ENCODE measurements at places on chromosomes 2 and 18.

- no peak for DNase-seq
These were observed 60.7 kb downstream of the ADI1 start for GRCh38 chr2:3458396-3459184.

GRCh38 chr2:231161877-231162329 lies 36.5 kb upstream of the ARMC9 start:
- no peak for DNase-seq

GRCh38 chr2:108555572-108555971 lies 21.3 kb downstream of the LIMS1 start:
- no peak for DNase-seq

- DNase-seq: no peak
These were observed 105.1 kb downstream of the SP3 start for GRCh38 chr2:173860082-173860481.

DNA sequence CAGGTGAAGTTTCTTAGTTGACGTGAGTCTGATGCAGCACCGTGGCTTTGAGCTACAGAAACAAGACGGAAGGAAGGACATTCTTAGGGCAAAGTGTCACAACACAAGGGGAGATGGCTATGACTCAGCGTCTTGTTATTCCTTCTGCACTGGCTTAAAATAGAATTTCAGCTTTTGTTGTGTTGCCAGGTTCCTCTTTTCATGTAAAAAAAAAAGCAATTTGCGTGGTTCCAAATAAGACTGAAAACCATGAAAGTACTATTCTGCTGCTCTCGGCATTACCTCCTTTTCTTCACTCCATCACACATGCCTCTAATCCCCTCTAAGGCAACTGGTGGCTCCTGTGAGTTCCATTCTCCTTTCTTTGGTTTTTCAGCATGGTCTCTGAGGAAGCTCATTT lies 150.1 kb downstream of the ANTXR1 start:
- no peak for DNase-seq

DNA sequence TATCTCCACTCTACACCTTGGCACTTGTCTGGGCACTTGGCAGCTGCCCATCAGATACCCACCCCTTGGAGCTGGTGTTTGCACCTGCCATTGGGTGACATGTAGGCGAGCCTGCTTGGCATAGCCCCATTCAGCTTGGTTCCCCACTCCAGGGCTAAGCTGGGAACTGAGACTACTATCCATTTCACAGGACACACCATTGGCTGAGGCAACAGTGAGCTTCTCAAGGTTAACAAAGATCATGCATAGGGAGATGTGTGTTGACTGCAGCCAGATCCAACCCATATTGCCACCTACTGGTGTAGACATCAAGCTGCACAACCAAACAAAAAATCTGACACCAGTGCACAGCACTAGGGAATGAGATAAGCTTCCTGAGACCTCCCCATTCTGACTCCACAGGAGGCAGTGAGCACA lies 1389.8 kb upstream of the TMEFF2 start:
- no peak for DNase-seq

- DNase-seq: no peak
These were observed 322.2 kb downstream of the ETAA1 start for GRCh38 chr2:67719351-67719750.

GRCh38 chr2:65357959-65358294 lies 74.5 kb downstream of the SPRED2 start:
- DNase-seq: no peak

DNA sequence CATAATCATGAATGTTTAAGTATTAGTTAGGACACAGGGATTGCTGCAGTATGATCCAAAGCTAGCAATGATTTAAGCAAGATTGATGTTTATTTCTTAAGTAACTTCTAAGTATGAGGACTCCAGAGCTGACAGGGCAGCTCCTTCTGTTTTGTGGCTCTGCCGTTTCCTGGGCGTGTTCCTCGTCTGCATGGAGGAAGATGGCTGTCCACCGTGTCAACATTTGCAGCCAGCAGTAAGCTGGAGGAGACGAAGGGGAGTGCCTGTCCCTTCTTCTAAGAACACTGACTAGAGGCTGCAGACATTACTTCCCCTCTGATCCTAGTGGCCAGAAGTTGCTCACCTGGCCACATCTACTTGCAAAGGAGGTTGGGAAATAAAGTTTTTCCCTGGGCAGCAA lies 144.1 kb downstream of the MYO1B start:
- DNase-seq: no peak

DNA sequence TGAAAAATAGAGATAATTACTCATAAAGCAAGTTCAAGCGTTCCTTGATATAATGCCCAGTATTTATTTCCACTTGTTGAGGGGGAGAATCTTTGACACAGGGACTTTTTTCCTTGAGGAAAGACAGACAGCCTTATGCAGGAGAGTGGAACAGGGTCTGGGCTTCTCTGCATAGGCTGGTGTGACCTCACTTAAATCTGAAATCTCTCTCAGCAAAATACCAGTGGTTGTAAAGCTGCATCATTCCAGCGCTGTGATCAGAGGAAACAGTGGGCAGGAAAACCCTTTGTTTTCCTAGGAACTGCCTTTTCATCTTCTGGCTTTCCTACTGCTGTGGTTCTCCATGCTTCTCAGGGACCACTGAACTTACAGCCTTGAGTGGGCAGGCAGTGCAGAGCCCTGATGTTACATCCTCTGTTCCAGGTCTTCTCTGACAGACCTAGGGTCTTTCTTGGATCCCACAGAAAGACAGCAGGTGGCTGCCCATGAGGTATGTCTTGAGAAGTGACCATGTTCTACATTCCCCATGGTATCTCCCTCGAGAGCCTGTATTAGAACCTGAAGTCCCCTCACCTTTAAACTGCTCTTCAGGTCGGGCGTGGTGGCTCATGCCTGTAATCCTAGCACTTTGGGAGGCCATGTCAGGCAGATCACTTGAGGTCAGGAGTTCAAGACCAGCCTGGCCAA lies 17.6 kb upstream of the MAP4K4 start:
- no peak for DNase-seq

DNA sequence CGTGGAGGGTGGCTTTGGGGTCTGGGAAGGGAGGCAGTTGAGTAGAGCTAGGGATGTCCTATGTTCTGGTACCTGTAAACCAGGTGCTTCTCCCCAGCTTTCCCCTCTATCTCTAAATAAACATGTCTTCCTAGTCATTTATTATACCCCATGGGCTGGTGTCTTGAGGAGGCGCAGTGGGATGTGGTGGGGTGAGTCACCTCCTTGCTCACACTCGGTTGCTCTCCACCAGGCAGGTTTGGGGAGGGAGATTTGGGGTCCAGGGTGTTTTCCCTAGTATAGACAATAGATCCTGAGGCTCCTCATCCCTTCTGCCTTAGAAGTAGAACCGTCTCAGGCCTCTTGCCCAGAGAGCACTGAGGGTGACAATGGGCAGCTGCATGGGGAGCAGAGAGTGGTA lies 5.1 kb downstream of the PSD4 start:
- no peak for DNase-seq

- no peak for DNase-seq
These were observed 1.4 kb upstream of the TMEM178A start for GRCh38 chr2:39664232-39664887.

GRCh38 chr2:33059471-33060156 lies 112.9 kb downstream of the LTBP1 start:
- DNase-seq: no peak

- DNase-seq: no peak
These were observed 15.0 kb upstream of the CTAGE1 start for GRCh38 chr18:22432657-22433137.

- DNase-seq: no peak
These were observed 56.8 kb downstream of the HDLBP start for GRCh38 chr2:241258505-241259280.

- DNase-seq: no peak
These were observed 75.7 kb downstream of the BCL2L11 start for GRCh38 chr2:111196435-111196834.

GRCh38 chr2:120932881-120933280 lies 197.2 kb downstream of the GLI2 start:
- DNase-seq: no peak

DNA sequence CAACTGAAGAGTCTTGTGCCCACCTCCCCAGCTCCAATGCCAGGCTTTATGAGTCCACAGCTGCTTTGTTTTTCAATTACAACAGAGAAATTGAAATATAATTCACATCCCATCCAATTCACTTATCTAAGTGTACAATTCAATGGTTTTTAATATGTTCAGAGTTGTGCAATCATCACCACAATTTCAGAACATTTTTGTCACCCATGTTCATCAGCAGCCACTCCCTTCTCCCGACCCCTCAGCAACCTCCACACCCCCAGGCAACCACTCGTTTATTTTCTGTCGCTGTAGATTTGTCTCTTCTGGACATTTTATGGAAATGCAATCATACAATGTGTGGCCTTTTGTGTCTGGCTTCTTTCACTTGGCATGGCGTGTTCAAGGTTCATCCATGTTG lies 23.3 kb downstream of the INHBB start:
- DNase-seq: no peak

DNA sequence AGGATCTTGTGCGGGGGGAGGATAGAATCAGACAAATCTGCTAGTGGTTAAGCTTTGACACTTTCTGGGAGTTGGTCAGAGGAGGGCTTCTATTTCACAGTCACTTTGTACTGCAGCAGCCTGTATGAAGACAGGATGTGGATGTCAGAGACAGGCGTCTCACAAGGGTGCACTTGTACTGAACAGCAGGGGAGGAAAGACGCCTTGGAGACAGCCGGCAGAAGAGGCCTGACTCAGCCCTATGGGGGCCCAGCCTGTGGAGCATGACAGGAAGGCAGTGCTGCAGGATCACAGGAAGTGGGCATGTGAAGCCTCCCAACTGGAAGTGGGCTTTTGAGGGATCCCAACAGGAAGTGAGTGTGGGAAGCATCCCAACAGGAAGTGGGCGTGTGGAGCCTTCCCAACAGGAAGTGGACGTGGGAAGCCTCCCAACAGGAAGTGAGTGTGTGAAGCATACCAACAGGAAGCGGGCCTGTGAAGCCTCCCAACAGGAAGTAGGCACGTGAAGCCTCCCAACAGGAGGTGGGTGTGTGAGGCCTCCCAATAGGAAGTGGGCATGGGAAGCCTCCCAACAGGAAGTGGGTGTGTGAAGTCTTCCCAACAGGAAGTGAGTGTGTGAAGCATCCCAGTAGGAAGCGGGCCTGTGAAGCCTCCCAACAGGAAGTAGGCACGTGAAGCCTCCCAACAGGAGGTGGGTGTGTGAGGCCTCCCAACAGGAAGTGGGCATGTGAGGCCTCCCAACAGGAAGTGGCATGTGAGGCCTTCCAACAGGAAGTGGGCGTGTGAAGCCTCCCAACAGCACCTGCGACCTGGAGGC lies 212.3 kb downstream of the SNTG2 start:
- no peak for DNase-seq

DNA sequence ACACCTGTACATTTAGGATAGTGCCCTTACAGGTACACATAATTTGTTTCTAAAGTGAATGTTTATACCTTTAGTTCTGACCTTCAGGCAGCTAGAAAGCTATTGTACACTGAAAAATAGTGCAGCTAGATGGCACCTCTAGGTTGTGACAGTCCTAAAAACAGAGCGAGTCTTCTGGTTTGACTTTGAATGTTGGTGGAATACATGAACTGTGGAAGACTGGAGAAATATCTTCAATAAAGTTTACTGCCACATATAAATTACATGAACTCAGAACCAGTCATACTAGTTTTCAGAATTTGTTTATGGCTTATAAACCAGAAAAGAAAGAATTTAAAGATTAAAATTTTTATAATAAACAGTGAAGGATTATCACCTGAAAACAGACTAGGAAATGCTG lies 58.7 kb upstream of the TWSG1 start:
- DNase-seq: no peak

DNA sequence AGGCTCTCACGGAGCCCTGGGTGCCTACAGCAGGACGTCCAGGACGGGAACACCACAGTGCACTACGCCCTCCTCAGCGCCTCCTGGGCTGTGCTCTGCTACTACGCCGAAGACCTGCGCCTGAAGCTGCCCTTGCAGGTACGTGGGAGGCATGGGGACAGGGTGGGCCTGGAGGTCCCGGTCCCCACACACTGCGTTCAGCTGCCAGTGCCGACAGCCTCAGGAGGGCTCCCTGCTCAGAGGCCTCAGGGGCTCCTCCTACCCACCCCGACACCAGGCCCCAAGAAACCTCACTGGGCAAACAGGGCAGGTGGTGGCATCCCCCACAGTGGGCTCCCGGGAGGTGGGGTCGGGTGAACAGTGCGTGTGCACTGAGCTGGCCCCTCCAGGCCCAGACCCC lies 10.8 kb downstream of the ANO7 start:
- no peak for DNase-seq

DNA sequence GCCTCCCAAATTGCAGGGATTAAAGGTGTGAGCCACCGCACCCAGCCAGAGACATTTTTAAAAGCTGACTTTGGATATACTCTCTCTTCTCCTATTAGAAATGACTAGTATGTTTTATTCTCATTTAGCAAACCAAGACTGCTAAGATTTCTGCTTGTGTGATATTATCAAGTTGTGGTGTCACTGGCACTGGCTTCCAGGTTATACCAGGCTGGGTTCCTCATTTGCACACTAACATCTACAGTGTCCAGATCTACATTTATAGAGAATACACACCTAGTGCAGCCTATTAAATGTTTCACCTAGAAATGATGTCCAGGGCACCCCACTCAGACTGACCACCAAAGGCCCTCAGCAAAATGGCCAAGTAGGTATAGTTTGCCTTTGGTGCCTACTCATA lies 265.3 kb upstream of the STON1 start:
- no peak for DNase-seq

GRCh38 chr2:153645599-153645998 lies 167.0 kb upstream of the RPRM start:
- DNase-seq: no peak

DNA sequence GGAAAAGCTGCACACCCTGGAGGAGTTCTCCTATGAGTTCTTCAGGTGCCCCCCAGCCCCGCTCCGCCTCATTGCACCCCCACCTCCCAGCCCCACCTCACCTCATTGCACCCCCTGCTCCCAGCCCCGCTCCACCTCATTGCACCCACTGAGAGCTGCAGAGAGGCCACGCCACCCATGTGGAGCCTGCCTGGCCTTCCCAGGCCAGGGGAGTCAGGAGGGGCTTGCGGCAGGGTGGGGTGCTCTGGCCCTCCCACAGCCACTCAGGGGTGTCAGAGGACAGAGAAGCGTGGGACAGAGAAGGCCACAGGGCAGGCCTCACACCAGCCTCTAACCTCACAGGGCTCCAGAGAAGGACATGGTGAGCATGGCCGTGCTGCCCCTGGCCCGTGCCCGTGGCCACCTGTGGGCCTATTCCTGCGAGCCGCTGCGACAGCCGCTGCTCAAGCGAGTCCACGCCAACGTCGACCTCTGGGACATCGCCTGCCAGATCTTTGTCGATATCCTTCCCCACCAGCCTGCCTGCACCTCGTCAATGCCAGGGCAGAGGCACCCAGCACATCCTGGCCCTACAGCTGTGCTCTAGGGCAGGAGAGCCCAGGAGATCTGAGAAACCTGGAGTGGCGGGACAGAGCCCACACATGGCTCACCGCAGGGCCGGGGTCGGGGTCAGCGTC lies 15.0 kb upstream of the GPR17 start:
- no peak for DNase-seq

- DNase-seq: no peak
These were observed 49.2 kb downstream of the CELF4 start for GRCh38 chr18:37516361-37516853.

- DNase-seq: no peak
These were observed 153.4 kb upstream of the CCDC150 start for GRCh38 chr2:196486146-196486545.

GRCh38 chr18:67265464-67266245 lies 250.9 kb downstream of the DSEL start:
- DNase-seq: no peak
